ENCODE measurements at places on chromosomes 12 and 14.

DNA sequence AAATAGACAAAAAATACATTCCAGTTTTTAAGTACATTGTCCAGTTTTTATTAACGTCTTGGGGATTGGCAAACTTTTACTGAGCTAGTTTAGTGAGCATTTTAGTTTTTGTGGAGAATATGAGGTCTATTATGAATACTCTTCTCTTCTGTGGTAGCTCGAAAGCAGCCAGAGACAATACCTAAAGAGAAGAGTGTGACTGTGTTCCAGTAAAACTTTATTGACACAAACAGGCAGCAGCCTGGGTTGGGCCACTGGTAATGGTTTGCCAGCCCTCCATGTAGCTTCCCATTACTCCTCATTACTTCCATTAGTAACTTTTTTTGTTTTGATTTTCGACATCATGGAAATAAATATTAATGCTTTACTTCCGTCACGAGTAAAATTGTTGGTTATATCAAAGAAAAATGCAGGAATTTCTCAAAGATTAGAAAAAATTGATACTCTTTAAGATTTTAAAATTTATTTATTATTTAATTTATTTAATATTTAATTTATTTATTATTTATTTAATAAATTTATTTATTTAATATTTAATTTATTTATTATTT, 19.6 kb downstream of the RMST start:
- no peak for DNase-seq

GRCh38 chr14:88840926-88841325, 16.5 kb downstream of the TTC8 start:
- DNase-seq: no peak

DNA sequence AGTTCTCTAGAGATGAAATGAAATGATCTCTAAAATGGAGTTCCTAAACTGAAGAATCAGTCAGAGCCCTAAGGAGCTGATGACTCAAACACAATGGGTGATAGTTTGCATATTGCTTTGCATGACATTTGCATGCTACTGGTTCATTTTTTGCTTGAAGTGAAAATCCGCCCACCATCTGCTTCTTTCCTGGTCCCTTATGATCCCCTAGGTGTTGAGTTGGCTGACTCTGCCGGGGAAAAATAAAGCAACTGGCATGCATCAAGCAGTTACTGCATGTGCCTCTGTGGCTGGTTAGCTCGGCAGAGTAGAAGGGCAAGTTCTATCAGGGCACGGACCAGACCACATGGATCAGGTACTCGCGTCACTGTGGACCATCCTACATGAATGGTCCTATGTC, 151.1 kb downstream of the PPM1H start:
- DNase-seq: no peak

- DNase-seq: no peak
Observed at GRCh38 chr12:63496654-63497053, 171.6 kb downstream of the DPY19L2 start.

- DNase-seq: peak; percentile 3
Observed at GRCh38 chr12:95942101-95942523, 302 bp downstream of the CCDC38 start.

GRCh38 chr14:61503167-61503801, 181.9 kb downstream of the PRKCH start:
- peak; percentile 83 for DNase-seq

DNA sequence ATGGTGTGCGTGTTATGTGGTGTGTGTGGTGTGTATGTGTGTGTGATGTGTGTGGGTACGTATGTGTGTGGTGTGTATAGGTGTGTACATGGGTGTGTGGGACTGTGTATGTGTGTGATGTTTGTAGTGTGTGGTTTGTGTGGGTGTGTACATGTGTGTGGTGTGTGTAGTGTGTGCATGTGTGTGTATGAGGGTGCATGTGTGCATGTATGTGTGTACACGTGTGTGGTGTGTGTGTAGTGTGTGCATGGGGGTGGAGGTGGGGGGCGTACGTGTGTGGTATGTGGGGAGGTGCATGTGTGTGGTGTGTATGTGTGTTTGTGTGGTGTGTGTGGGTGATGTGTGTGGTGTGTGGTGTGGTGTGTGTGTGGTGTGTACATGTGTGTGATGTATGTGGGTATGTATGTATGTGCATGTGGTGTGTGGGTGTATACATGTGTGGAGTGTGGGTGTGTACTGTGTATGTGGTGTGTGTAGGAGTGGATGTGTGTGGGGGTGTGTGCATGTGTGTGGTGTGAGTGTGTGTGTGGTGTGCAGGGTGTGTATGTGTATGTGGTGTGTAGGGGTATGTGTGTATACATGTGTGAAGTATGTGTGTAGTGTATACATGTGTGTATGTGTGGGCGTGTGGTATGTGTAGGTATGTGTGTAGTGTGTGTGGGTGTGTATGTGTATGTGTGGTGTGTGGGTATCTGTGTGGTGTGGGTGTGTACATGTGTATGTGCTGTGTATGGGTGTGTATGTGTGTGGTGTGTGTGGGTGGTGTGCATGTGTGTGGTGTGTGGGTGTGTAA, 119.8 kb upstream of the GSC start:
- DNase-seq: no peak

GRCh38 chr14:104299993-104300761, 161.8 kb downstream of the KIF26A start:
- no peak for DNase-seq

DNA sequence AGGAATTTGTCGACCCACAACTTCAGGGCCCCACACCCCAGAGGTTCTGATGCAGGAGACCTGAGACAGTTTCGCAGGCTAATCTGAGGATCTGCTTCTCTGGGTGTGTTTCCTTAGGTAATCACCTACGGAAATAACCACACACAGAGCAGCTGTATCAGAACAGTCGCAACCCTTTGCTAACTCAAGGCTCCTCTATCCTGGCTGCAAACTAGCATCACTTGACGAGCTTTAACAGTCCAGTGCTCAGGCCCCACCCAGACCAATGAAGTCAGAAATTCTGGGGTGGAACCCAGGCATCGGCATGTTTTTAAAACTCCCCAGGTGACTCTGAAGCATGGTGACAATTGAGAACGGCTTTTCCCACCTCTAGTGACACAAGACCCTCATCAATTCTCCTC, 20.7 kb downstream of the SLC7A7 start:
- DNase-seq: no peak

DNA sequence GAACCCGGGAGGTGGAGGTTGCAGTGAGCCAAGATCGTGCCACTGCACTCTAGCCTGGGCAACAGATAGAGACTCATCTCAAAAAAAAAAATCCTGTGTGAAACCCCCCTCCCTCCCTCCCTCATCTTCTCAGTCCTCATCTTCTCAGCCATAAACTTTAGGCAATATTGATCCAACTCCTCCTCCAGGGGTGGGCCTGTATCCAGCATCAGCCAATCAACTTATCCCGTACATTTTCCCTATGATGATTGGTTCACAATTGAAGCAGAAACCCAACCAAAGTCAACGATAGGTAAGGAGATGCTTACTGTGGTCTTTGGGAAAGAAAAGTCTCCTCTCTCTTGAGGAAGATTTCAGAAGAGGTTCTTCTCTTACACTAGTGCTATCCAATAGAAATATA, 33.5 kb upstream of the CIT start:
- no peak for DNase-seq

Data from stimulated activated CD4-positive, alpha-beta T cell treated with anti-CD3 and anti-CD28 coated beads, Interleukin-1b, Interleukin-23, amount 100 ng/mL, for 48 hours (primary cell).